Stimulated activated CD4-positive, alpha-beta T cell treated with anti-CD3 and anti-CD28 coated beads, Interleukin-15, amount 100 ng/mL, for 48 hours (primary cell): ENCODE measurements at places on chromosomes 13 and 19.

- DNase-seq = no peak
Measured at GRCh38 chr19:1171755-1172352, 2.2 kb downstream of the SBNO2 start.

DNA sequence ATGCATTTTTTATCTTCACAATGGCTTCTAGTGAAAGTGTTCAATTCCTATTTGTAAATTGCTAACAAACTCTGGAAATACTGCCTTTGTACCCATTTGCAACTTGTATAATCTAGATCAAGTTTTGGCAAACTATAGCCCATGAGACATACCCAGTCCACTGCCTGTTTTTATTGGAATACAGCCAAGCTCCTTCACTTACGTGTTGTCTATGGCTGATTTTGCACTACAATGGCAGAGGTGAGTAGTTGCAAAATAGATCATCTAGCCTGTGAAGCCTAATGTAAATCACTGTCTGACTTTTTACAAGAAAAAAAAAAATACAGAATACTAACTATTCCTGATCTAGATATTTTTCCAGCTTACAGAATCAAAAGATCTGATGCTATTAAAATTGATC lies 37.1 kb downstream of the DZIP1 start:
- DNase-seq = no peak

- DNase-seq = no peak
Measured at GRCh38 chr13:44296856-44297255, 76.8 kb upstream of the SERP2 start.

DNA sequence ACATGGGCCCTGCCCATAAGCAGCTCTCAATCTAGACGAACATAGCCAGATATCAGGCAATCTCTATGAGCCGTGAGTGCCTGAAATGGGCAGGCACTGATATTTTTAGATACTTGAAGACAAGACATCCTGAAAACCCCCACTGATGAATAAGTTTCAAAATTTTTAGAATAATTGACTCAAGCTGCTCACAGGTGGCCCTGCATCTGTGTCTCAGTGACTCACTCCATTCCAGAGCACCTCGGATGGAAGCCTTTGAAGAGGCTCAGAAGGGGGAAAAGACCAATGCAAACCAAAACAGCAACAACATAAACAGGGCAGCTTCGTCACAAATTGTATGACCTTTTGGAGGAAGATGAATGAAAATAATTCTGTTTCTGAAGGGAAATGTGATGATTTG lies 42.8 kb upstream of the SLC46A3 start:
- DNase-seq = no peak

GRCh38 chr19:29084266-29084665 lies 128.7 kb downstream of the UQCRFS1 start:
- DNase-seq = no peak

- DNase-seq = no peak
Measured at GRCh38 chr19:17289489-17289888, 7.8 kb downstream of the ANKLE1 start.

GRCh38 chr13:27424246-27425157 lies at the start of gene GTF3A:
Gene GTF3A (plus strand): TSS chr13:27424619.
- DNase-seq = peak; percentile 73

GRCh38 chr13:74675182-74675581 lies 541.0 kb upstream of the KLF12 start:
- DNase-seq = no peak

DNA sequence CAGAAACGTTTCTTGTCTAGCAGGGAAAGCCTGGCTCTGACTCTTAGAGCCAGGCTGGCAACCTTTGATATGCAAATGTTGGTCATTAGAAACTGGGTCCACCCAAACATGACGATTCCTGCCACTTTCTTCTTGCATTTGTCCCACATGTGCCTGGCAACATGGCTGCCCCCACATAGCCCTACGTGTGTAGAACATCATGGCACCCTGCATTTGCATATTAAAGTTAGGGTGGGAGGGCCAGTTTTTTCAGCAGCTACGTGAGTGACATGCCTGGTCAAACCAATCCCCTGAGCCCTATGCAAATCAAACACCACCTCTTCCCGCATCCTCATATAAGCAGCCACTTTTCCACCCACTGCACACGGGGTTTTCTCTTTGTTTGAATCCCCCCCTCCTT lies 95.0 kb downstream of the LIG4 start:
- DNase-seq = no peak

GRCh38 chr19:3084943-3085342 lies 9.2 kb upstream of the GNA11 start:
- no peak for DNase-seq

GRCh38 chr19:13102416-13102665 lies 317 bp downstream of the LYL1 start:
- DNase-seq = no peak

GRCh38 chr13:28324181-28324789 lies 170.6 kb downstream of the FLT1 start:
- peak; percentile 41 for DNase-seq

DNA sequence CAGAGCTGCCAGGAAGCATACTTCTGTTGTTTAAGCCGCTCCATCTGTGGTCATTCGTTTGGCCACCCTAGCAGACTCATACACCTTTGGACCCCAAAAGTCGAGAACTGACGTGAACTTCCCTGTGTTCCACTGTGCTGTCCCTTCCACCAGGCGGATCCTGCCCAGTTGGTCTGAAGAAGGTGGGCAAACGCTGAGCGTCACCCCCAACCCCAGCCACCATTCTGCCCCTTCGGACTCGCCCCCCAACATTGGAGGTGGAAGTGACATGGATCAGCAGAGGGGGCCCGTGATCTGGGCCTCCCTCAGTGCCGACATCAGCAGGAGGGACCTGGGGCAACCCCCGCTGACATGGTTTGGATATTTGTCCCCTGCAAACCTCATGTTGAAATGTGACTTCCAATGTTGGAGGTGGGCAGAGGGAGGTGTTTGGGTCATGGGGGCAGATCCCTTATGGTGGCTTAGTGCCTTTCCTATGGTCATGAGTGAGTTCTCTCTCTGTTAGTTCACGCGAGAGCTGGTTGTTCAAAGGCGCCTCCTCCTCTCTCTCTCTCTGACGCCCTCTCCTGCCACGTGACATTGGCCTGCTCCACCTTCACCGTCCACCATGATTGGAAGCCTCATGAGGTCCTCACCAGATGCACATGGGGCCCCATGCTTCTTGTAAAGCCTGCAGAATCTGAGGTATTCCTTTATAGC lies 93.6 kb upstream of the ZNF507 start:
- DNase-seq = no peak

DNA sequence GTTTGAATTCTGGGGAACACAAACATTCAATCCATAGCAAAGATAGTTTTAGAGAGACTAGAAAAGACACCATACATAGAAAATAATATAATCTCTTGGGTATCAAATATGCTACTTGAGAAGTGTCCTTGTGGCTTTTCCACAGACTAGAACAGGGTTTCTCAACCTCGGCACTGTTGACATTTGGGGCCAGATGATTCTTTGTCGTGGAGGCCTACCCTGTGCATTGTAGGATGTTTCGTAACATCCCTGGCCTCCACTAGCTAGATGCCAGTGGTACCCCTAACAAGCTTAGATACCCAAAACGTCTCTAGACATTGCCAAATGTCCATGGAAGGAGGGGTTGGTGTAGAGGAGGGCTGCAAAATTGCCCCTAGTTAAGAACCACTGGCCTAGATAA lies 2.2 kb upstream of the ESD start:
- no peak for DNase-seq

DNA sequence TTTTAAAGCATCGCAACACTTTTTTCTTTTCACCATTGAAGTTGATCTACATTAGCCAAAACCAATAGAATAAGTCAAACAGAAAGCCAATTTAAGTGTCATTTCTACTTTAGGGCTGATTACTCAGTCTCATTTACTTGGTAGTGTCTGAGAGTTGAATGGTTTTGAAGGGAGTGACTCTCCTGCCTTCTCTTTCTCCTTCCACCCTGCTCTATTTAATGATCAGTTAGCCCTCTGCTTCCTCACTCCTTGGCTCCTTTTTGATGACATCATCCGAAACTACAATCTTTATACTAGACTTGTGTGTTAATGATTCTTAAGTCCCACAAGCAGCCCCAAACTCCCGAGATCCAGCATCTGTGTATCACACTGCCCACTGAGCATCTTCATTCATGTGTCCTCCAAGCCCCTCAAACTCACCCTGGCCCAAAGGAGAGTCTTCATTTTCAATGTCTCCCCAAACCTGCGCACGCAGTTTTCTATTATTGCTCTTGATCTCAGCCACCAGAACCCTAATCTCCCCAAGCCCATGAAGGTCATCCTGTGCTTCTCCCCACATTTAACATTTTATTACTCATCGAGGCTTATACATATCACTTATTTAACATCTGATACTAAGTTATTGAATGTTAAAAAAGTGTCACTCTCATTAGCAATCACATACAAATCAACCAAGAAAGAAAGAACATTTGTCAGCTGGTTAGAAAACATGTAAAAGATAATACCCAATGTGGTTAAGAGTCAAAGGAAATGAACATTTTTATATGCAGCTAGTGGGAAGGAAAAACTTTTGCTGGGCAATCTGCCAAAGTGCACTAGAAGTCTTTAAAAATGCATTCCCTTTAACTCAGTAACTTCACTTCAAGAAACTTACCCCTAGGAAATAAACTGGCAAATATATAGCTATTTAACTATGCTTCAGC lies 32.2 kb upstream of the ARGLU1 start:
- no peak for DNase-seq

DNA sequence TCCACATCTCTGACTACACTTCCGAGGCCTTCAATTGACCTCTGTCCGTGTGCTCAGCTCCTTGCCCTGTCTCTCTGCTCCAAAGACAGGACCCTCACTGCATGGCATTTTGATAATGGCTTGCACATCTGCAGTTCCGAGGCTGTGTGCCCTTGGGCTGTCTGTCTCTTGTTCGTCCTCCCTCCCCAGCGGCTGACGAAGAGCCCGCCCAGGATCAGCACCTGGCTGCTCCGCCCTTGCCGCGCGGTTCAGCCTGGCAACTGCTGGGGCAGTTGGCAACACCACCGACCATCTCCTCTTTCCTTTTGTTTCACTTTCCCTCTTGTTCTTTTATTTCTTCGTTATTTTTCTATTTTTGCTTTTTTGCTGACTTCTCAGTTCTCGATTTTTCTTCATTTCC lies 270.4 kb downstream of the TEX29 start:
- DNase-seq = no peak

DNA sequence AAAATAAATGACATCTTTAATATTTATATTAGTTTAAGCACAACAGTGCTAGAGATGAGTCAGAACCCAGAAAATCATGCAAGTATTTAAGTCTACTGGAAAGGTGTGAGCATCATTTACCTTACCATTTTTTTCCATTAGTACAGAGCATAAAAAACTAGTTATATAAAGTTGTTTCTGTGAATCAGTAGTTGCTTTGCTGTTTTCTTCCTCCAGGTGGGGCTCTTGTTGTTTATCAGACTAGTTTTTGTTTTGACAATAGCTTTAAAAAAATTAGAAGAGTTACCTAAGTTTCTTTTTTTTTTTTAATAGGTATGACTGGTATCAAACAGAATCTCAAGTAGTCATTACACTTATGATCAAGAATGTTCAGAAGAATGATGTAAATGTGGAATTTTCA lies 12.7 kb downstream of the SUGT1 start:
- no peak for DNase-seq

- no peak for DNase-seq
Measured at GRCh38 chr13:28586439-28587173, 72.3 kb upstream of the POMP start.
